ENCODE measurements at places on chromosomes 13 and 19.

DNA sequence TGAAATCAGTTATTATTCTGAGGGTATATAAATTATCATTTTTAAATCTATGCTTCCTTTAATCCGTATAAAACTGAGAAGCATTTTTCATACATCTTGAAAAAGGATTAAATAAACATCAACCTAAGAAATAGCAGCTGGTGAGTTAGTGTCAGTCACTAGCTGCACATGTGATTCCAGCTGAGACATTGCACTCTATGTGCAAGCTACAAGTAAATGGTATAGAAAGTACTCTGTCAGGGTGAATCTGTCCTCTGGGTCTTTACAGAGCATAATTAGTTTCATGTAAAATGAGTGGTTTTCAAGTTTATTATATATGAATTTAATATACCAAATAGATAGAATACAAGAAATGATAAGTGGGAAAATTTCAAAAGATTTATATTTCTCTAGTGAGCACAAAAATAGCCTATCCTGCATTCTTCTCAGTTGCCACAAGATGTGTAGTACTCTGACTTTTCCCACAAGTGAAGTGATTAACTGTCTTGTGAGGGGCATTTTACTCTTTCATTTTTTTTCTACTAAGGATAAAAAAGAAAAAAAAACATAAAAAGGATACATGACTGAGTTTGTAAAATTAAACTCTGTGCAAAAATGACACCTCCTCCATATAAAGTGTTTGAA is 1372.1 kb downstream of the PCDH9 start:
- no peak for DNase-seq

- DNase-seq, result no peak
These were observed 616.2 kb upstream of the SPRY2 start for GRCh38 chr13:80957019-80957655.

DNA sequence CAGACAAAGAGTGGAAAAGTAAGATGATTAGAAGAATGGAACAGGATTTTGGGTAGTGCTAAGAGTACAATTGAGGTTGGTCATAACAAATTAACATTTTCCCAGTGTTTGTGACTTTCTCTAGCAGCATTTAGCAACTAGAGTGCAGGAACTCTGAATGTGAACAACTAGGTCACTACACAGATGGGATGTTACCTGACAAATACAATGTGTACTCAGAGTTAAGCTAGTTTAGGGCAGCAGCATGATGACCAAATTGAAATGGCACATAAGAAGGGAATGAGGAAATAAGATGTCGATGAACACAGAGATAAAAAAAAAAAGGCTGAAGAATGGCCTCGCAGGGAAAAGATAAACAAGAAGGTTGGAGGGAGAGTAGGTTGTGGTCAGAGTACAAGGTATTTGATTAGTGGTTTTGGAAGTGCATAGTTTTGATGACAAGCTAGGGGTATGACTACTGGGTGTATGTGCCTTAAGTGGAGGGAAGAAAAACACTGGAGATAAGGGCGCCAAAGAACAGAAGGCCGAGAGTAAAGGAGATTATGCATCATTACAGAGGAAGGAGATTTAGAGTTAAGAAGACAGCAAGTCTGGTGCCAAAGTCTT is 381.1 kb downstream of the FGF14 start:
- no peak for DNase-seq

DNA sequence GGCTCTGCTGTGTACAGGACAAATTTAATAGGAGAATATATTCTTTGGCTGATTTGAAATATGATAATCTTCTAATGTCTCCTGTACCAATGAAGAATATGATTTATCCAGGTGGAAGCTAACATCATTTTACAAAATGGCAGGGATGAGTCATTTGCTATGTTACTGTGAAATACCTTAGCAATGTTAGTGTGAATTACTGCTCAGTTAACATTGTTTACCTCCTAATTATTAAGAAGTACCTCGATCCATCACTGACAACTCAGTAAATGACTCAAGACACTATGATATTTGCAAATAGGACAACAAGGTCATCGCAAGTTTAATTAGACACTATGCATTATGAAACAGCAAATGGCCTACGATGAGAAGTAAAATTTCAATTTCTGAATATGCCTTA is 309.1 kb upstream of the EDNRB start:
- DNase-seq, result no peak

GRCh38 chr13:105184201-105184600 is 1351.3 kb downstream of the EFNB2 start:
- no peak for DNase-seq

Measured in stimulated activated CD4-positive, alpha-beta T cell treated with anti-CD3 and anti-CD28 coated beads, Interleukin-12 subunit alpha, Interleukin-12 subunit beta, amount 100 ng/mL, for 24 hours (primary cell).